ENCODE measurements at places on chromosomes 12 and 14. TPM values are rescaled to one million over a fixed set of nuclear protein-coding genes. Genes with fewer than 3 reads are reported as not detected.

DNA sequence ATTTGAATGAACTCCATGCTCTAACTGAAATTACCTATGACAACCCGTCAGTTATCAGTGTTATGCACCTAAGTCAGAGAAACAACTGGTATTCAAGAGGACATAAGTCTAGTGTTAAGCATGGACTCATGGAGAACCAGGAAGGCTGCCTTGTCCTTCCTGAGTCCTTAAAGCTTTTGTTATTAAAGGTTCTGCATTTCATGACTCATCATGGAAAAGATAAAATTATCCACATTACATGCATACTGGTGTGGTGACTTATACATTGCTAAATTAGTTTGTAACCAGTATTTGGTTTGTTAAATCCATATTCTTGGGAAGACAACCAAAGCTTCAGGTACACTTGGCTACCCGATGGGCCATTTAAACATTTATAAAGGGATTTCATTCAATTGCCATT lies 6.5 kb upstream of the OR4E1 start:
- DNase-seq: no peak

- no peak for DNase-seq
Measured at GRCh38 chr12:113075137-113075683, 18.7 kb downstream of the DTX1 start.

DNA sequence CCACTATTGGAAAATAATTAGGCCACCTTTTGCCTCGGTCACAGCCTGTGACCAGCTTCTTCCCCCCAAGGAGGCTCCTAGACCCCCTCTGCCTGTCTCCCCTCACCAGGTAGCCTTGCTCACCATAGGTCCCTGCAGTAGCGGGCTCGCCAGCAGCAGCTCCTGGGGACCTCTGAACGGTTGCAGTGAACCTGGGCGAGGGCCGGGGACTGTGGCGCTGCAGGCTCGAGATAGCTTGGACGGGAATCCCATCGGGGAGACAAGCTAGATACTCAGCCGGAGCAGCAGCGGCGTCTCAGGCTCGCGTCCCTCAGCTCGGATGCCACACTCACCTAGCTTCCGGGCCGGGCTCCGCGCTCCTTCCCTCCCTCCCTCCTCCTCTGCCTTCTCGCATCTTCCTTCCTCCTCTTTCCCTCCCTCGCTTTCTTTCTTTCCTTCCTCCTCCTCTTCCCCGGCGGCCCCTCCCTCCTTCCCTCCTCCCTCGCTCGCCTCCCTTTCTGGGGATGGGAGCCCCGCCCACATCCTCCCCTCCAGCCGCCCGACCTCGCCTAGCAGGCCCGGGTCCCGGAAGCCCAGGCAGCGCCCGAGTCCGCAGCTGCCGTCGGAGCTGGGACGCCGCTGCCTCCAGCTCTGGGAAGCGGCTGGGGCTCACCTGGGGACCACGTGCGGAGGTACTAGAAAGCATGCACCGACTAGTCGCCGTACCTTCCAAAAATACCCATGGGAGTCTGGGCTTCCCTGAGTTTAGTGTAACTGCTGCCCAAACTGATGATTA lies at the start of gene BMP4:
TSS of gene BMP4 (minus strand) at position 399 of the 775 bp plus-strand sequence. CDS start 4,603 bp downstream, outside the sequence.
- no peak for DNase-seq

GRCh38 chr14:90449411-90449810 lies 52.6 kb downstream of the CALM1 start:
- no peak for DNase-seq

STAT6 gene
- 49.2 TPM for total RNA-seq

Data from dorsolateral prefrontal cortex (tissue), 122 donors.